ENCODE measurements at places on chromosomes 2 and 18.

GRCh38 chr2:60438131-60438530 lies 115.3 kb downstream of the BCL11A start:
- no peak for DNase-seq

- no peak for DNase-seq
Observed at GRCh38 chr18:49014605-49015267, 64.0 kb upstream of the SMAD7 start.

GRCh38 chr18:26418225-26418624 lies 130.1 kb downstream of the KCTD1 start:
- DNase-seq: no peak

- no peak for DNase-seq
Observed at GRCh38 chr2:183347969-183348368, 223.7 kb downstream of the NUP35 start.

GRCh38 chr2:23354554-23354953 lies 30.4 kb upstream of the KLHL29 start:
- DNase-seq: no peak

- no peak for DNase-seq
Observed at GRCh38 chr2:138486363-138487198, 15.0 kb upstream of the SPOPL start.

DNA sequence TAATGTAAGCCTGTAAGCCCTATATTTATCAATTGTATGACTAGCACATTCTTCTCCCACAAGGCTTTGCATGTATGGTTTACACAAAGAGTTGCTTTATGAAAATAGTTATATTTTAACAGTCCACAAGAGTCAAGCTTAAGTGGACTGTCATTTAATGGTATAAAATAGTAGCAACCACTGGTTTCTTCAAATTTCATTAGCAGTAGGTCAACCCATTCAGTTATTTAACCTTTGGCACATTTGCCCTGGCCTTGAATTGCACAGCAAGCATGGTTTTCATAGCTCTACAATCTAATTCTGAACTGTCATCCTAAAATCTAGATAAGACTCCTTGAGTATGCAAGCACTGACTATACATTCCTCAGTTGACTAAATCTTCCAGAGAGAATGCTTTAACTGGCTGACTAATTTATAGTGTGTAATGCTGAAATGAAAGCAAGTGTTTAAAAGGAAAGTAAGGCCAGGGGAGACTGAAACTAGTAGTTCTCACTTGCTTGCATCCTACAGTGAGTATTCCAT lies 1.8 kb downstream of the DPP4 start:
- no peak for DNase-seq

DNA sequence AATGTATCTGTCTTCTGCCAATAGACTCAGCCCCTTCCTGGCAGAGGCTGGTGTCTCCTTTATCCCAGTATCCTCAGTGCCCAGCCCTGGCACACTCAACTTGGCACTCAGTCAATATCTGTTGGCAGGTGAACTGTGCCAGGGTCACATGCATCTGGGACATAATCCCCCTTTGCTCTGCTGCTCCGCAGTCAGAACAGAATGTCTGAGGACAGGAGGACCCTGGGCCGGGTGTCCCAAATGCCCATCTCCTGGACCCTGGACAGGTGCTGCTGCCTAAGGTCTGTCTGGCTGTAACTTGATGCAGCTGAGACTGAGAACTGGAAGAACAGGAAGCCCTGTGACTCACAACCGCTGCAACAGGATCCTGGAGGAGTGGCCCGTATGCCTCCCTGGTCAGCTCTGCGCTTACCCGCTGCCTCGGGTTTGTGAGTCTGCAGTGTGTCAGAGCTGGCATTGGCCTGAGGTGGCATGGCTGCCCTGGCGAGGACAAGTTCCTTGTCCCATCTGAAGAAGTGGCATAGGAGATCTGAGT lies 11.4 kb downstream of the HK2 start:
- DNase-seq: peak; percentile 98

DNA sequence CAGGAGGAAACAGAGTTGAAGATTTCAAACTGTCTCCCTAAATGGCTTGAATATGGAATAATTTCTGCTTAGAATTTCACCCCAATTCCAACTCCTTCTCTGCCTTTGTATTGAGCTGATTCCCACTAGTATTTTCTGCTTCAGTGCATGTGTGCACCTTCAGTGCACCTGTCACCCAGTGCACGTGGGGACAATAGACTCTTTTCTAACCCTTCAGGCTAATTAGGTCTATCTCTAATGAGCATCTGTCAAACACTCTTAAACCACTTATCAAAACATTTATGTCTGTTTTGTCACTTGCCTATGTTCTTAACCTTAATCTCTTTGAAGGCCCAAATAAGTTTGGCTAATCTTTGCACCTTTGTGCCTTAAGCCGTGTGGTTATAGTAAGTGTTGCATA lies 232.0 kb upstream of the NETO1 start:
- DNase-seq: no peak

DNA sequence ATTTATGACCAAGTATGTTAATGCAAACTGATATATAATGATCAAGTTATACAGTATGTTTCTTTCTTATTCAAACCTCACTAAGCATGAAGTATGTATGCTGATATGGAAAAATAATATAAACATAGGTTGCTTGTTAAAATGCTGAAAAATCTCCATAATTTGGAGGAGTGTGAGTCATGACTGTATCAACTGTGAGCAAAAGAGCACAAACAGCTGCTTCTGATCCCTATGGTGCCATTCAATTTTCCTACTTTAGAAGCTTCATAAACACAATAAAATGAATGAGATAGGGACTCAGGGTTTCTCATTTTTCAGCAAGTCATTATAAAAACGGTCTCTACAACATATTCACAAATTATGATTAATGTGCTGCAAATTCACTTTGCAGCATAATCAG lies 129.9 kb upstream of the TFPI start:
- no peak for DNase-seq

- DNase-seq: peak; percentile 18
Observed at GRCh38 chr18:63311118-63312018, 8.2 kb downstream of the BCL2 start.

GRCh38 chr2:163121483-163121882 lies 282.9 kb upstream of the KCNH7 start:
- DNase-seq: no peak

GRCh38 chr2:180450841-180451240 lies 443.7 kb upstream of the CWC22 start:
- no peak for DNase-seq

- DNase-seq: peak; percentile 50
Observed at GRCh38 chr2:230864605-230865306, at the start of gene ITM2C. ITM2C (plus strand) TSS chr2:230864942; CDS start chr2:230865026, 84 bp downstream.

DNA sequence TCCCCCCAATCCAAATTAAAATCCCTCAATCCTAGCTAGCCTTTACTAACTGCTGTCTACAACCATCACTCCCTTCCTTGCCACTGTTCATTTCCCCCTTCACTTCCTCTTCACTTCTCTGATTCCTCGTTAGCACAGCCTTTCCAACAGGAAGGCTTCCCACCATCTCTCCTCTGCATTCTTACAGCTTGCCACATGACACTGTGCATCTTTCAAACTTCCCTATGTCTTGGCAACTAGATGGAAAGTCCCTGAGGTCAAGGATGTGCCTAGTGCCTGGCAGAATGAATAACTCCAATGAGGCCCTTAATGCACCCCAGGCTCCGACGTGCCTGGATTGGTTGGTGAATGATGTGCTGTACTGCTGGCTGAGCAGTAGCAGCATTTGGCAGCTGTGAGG lies 15.2 kb downstream of the SAP130 start:
- peak; percentile 60 for DNase-seq

GRCh38 chr2:11945139-11946126 lies 199.0 kb downstream of the LPIN1 start:
- DNase-seq: no peak

- no peak for DNase-seq
Observed at GRCh38 chr2:239865059-239865639, 160.0 kb downstream of the NDUFA10 start.

DNA sequence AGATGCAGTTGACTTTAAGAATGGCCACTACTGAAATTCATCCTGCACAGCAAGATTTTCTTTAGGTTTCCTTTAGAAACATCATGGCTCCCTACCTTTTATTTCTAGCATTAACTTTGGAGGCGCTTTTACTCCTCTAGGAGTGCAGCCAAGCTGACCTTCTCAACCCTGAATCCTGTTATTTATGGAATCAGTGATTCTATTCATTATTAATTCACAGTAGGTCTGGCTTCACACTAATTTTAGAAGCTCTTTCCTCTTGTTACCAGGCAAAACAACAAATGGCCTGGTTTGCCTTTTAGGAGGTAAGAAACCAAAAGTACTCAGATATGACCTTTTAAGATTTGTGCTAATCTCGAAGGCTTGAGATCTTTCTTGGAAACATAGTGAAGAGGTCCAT lies 93.0 kb upstream of the PELI1 start:
- DNase-seq: no peak

GRCh38 chr2:150811259-150811855 lies 323.9 kb upstream of the RND3 start:
- peak; percentile 27 for DNase-seq

- no peak for DNase-seq
Observed at GRCh38 chr2:8827729-8828128, 9.7 kb downstream of the KIDINS220 start.

DNA sequence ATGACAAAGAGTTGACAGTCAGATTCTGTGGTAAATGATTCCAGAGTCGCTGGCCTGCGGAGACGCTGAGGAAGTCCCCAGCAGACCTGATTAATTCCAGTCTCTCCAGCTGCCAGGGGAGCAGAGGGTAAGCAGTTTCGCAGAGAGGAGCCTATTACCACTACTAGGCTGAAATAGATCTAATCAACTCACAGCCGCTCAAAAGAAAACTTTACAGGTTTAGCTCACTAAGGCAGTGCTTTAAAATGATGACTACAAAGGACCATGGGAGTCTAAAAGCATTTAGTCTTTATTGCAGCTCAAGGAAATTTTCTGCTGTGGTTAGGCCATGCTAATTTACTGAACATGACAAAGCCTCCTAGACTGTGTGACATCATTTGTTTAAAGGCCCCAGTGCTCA lies 445.6 kb upstream of the POU3F3 start:
- DNase-seq: no peak

DNA sequence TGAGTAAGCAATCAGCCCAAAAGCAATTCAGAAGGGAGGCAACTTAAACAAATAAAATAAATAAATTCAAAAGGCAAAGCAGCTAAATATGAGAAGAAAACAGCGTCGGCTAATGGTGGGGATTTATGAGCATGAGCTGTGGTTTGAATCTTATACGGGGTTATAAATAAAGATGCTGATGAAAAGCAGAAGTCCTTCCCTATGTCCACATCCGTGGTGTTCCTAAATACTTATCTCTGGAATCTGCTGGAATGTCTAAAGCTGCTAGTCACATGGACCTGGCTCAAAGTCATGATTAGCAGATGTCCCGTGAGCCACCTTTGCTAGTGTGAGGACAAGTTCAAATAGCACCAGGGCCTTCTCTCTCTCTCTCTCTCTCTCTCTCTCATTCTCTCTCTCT lies 33.8 kb downstream of the SMIM21 start:
- DNase-seq: no peak

- DNase-seq: no peak
Observed at GRCh38 chr2:132420816-132421805, 4.5 kb downstream of the GPR39 start.

GRCh38 chr18:67574749-67575148 lies 58.2 kb upstream of the DSEL start:
- DNase-seq: no peak

- no peak for DNase-seq
Observed at GRCh38 chr2:191636235-191636543, 41.7 kb upstream of the NABP1 start.

DNA sequence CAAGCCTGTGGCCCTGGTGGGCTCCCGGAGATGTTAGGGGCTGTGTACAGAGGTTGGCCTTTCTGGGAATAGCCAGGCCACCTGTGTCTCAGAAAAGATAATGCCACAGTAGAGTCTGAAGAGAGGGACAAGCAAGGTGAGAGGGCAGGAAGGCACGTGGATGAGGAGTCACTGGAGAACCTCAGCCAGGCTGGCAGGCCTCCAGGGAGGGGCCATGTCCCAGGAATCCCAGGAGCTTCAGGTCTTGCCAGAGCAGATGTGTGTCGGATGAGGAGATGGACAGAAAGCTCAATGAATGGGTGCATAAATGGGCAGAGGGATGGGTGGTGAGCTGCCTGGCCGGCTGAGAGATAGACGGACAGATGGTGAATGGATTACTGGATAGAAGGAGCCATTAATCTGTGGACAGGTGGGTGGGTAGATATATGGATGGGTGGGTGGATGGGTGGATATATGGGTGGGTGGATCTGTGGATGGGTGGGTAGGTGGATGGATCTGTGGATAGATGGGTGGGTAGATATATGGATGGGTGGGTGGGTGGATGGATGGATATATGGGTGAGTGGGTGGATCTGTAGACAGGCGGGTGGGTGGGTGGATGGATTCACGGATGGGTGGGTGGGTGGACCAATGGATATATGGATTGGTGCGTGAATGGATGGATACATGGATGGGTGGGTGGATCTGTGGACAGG lies 7.9 kb upstream of the OTOF start:
- no peak for DNase-seq

DNA sequence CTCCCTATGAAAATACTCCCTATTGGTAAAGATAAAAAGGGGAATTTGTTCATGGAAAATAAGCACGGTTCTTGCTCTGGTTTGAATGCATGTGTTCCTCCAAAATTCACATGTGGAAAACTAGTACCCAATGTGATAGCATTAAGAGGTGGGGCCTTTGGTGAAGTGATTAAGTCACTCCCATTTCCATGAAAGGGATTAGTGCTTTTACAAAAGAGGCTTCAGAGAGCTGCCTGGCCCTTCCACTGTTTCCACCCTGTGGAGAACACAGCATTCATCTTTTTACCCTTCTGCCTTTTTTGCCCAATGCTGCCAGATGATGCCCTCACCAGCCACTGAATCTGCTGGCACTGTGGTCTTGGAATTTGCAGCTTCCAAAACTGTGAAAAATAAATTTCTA lies 666.8 kb downstream of the ARHGAP15 start:
- DNase-seq: no peak
